ENCODE measurements at places on chromosomes 1 and 21.
A peak's percentile ranks its signal among the peaks of the same experiment; 100 is the strongest.

- no peak for DNase-seq
These were observed 8.2 kb downstream of the IFFO2 start for GRCh38 chr1:18948048-18948912.

DNA sequence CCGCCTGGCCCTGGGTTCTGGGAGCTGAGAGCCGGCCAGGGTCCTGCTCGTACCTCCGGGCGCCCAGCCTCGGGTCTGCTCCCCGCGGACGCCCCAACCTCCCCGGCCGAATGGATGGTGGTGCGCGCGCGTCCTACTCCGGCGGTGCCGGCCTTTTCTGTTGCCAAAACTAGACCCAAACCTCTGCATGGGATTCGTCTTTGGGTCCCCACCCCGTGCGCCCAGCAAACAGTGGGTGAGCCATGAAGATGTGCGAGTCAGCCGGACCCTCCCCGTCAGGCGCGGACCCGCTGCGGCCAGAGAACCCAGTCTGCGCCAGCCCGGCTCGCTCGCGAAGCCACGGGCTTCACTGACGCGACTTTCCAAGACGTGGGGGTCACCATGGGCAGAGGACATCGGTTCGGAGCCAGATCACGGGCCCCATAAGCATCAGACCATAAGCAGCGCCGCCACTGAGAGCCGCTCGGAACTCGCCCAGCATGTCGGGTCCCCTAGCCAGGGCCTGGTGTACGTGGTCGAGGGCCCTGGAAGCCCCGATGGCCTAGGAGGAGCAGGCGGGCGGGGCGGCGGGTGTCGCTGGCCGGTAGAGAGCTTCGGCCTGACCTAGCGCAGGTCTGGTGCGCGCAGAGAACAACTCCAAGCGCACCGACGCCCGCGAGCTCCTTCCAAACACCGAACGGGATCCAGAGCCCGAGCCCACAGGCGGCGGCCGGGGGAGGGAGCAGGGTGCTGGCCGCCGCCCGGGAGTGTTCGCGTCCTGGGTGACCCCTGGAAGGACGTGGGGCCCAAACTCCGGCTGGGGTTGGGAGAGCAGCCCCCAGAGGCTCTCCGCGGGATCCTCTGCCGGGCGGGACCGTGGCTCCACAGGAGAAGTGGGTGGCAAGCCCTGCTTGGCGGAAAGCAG, 1.0 kb upstream of the TP73 start:
- DNase-seq = peak; percentile 64

GRCh38 chr1:150931773-150932172, 5.6 kb downstream of the SETDB1 start:
- DNase-seq = no peak

DNA sequence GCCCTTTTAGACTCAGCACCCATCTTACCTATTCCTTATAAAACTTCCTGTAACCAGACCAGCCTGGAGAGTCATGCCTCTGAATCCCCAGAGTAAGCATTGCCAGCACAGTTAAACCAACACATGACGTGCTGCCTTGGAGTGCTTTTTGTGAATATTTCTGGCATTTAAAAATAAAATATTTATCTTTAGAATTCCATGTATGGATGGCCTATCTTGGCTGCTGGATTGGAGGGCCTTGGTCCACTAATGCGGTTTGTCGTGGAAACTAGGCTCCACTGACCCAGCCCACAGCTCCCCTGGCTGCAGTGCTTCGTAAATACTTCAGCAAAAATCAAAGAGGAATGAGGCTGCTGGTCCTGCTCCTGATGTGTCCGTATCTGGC, 17.5 kb downstream of the MTARC1 start:
- no peak for DNase-seq

GRCh38 chr21:45039317-45040156, 34.8 kb upstream of the ADARB1 start:
- no peak for DNase-seq

DNA sequence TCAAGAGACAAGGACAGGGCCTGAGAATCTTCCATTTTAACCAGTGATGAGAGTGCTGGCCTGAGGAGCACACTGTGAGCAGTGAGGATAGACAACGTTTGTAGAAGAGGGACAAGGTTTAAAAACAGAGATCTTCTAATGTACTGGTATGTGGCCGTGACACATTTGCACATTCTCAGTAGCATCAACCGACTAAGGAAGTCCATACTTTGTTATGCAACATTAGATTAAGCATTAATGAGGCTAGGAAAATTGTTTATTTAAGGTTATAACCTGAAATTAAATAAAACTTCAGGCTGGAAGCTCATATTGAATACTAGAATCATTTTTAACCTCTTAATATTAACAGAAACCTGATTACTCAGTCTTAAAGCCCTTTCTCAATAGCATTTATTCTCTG, 99.0 kb downstream of the SLC45A1 start:
- no peak for DNase-seq

- no peak for DNase-seq
These were observed 6.2 kb downstream of the ADGRB2 start for GRCh38 chr1:31757989-31758388.

- no peak for DNase-seq
These were observed 34.8 kb upstream of the CFAP126 start for GRCh38 chr1:161402446-161402845.

- no peak for DNase-seq
These were observed 65.0 kb upstream of the FAM20B start for GRCh38 chr1:178960482-178961240.

DNA sequence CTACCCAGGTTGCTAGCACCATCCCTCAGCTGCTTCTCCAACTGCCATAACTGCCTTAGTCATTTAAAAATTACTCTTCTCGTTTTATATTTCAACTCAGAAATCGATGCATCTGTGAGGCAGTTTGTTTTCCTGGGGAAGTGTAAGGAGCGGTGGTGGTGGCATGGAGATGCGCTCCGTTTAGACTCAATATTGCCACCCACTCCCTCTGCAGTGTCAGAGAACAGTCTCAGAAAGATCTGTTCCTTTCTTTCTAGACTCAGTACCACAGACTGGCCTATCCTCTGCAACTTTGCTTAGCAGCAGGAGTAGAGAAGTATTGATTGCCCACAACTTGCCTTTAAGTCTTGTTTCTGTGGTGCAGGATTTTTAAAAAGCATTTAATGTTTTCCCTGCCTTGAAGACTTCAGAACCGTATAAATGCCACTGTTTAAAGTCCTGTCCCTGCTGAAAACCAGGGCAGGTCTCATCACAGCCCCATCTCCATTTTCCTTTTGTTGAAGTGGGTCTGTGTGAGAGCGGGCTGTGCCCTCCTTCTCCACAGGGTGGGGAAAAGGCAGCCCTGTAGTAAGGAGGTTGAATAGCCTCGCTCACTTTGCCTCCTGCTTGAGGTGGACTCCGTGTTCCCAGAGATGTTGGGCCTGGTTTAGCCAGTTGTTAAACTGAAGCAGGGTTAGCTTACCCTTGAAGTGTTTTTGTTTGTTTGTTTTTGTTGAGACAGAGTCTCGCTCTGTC, 105.2 kb downstream of the NFIA start:
- DNase-seq = peak; percentile 35

GRCh38 chr1:103561643-103562395, 9.6 kb upstream of the AMY2B start:
- no peak for DNase-seq

- DNase-seq = no peak
These were observed 5.9 kb downstream of the ADARB1 start for GRCh38 chr21:45080232-45080631.

DNA sequence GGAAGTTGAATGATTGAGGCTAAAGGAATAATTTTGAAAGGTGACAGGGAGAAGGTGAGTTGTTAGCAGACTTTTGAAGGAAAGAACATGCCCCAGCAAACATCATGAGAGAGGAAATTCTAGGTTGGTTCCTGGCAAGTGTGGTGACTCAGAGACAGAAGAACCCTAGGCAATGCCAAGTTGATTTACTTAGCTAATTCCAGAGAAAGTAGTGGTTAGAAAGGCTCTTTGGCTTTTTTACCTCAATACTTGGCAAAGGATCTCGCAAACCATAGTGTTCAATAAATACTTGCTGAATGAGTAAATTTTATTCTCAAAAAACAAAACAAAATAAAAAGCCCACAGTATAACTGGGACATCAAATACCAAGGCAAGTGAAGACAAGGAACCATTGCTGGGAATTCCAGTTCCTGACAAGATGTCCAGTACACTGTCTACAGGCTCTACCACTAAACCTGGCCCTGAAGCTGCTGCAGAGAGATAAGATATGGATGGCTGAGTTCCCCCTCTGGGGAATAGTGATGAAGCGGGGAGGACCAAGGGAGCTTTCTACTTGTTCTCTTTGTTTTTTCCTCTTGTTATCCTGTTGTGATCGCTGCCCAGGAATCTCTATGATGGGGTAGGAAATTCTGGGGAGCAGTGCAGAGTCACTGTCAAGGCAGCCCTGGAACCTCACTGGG, 48.2 kb downstream of the IL12RB2 start:
- no peak for DNase-seq

GRCh38 chr1:91877574-91878208, 8.3 kb downstream of the TGFBR3 start:
- no peak for DNase-seq

DNA sequence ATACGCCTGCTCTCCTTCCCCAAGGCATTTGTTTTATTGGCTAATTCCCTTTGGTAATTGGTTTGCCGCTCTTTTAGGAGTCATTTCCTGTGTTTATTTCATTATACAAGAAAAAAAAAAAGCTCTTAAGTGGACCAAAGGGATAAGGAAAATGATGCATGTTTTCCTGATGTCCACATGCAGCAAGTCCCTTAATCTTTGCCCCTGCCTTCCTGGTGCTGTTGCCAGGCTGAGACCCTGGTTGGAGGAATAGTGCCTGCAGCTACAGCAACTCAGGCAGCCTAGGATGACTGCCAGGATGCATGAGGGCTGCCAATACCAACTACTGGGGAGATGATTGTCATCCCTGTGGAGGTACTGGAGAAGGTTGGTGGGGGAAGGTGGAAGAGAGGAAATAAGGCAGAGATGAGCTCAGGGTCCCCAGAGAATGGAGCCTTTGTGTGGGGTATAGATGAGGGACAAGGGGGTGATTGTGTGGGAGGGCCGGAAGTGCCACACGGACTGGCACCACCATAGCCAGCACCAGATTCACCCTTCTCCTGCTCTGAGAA, 6.1 kb upstream of the GATAD2B start:
- no peak for DNase-seq

GRCh38 chr1:6923955-6924881, 139.0 kb downstream of the CAMTA1 start:
- DNase-seq = no peak

- DNase-seq = no peak
These were observed 38.7 kb downstream of the PHC2 start for GRCh38 chr1:33392206-33392605.

DNA sequence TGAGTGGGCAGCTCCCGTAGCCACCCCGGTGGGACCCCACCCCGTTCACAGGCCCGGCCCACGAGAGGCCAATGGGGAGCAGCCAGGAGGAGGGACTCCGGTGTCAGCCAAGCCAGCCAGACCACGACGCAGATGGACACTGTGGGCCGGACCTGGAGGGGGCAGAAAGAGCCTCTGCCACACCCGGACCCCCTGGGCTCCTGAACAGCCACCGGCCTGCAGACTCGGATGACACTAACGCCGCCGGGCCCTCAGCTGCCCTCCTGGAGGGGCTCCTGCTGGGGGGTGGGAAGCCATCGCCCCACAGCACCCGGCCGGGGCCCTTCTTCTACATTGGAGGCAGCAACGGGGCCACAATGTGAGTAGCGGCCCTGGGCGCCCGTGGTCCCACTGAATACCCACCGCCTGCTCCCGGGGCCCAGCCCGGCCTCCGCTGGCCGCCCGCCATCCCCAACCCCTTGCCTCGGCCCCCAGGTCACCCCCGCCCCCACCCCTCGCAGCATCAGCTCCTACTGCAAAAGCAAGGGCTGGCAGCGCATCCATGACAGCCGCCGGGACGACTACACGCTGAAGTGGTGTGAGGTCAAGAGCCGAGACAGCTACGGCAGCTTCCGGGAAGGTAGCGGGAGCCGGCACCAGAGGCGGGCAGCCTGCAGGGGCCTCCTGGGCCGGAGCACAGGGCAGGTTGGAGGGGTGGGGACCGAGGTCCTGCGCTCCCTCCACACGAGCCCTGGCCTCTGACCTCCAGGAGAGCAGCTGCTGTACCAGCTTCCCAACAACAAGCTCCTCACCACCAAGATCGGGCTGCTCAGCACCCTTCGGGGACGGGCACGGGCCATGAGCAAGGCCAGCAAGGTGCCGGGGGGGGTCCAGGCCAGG, 6.5 kb downstream of the TTLL10 start:
- peak; percentile 1 for DNase-seq

DNA sequence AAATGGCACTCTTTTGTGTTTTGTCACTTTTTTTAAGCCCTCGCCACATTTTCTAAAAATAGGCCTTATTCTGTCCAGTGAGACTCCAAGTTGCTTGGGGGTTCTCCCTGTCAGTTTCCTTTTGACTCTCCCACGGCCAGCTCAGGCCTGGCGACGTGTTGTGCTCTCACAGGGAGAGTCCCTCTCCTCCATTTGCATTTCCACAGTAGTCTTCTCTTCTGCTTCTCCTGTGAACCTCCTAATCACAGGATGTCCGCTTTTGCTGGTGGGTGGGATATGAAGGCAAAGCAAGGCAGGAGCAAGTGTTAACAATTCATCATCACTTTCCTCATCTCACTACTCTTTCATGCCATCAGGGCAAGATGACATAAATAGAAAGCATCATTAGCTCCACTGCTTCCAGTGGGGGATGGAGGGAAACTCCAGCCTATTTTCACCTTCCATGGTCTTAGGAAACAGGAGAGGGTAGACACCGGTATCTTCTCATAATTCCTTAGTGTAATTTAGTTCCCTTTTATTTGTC, 99.8 kb downstream of the INTS7 start:
- no peak for DNase-seq

All from neural progenitor cell (in vitro differentiated cells).